ENCODE measurements at places on chromosomes 6 and 20. TPM values are rescaled to one million over a fixed set of nuclear protein-coding genes. Genes with fewer than 3 reads are reported as not detected.

GRCh38 chr6:169723991-169724493, 258 bp downstream of the PHF10 start:
- H3K36me3 ChIP-seq, result peaks cover 15% of the 10 kb centered on the region
- H3K27ac ChIP-seq, result no peak overlapping the region
- peaks cover 43% of the 10 kb centered on the region for H3K4me1 ChIP-seq
- H3K27me3 ChIP-seq, result no peaks in the 10 kb centered on the region
- peak overlapping the region; percentile 55 for H3K4me3 ChIP-seq

- H3K27me3 ChIP-seq, result no peaks in the 10 kb centered on the region
- H3K4me1 ChIP-seq, result no peaks in the 10 kb centered on the region
- no peaks in the 10 kb centered on the region for H3K36me3 ChIP-seq
- H3K27ac ChIP-seq, result no peak overlapping the region
- H3K4me3 ChIP-seq, result no peak overlapping the region
- DNase-seq, result no peak
Measured at GRCh38 chr6:101597693-101598092, 204.2 kb downstream of the GRIK2 start.

Gene HSPA1L
- 0.72 TPM for total RNA-seq

Gene SLC17A2
- not detected for total RNA-seq

Gene PRRT1
- 0.75 TPM for total RNA-seq

Gene DZANK1
- total RNA-seq, result 27.9 TPM

- H3K27ac ChIP-seq, result no peak overlapping the region
- no peaks in the 10 kb centered on the region for H3K4me1 ChIP-seq
- H3K4me3 ChIP-seq, result no peak overlapping the region
- no peaks in the 10 kb centered on the region for H3K27me3 ChIP-seq
- DNase-seq, result no peak
Measured at GRCh38 chr6:114195027-114195365, 147.8 kb downstream of the HS3ST5 start.
